Panc1 (cell line): ENCODE measurements at places on chromosomes 6 and 20. TPM values are rescaled to one million over a fixed set of nuclear protein-coding genes. Genes with fewer than 3 reads are reported as not detected.

DNA sequence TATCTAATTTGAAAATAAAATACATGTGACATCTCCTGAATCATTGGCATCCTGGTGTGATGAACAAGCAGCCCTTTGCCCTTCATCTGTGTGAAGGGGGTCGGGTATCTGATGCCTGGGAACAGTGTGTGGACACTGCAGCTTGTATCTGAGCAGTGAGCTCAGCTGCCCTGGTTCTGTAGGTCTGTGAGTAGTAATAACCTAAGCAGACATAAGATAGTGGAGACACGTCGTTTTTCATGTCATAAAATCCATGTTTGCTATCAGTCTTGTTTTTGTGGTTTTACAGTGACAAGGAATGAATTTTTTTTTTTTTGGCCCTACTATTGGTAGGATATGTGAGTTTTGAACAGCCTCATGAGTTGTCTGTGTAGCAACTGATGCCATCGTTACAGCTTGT lies 133.0 kb downstream of the JARID2 start:
- H3K4me3 ChIP-seq: no peak overlapping the region
- no peaks in the 10 kb centered on the region for H3K4me1 ChIP-seq
- H3K27me3 ChIP-seq: no peaks in the 10 kb centered on the region
- no peak for DNase-seq
- no peak overlapping the region for H3K27ac ChIP-seq

DNA sequence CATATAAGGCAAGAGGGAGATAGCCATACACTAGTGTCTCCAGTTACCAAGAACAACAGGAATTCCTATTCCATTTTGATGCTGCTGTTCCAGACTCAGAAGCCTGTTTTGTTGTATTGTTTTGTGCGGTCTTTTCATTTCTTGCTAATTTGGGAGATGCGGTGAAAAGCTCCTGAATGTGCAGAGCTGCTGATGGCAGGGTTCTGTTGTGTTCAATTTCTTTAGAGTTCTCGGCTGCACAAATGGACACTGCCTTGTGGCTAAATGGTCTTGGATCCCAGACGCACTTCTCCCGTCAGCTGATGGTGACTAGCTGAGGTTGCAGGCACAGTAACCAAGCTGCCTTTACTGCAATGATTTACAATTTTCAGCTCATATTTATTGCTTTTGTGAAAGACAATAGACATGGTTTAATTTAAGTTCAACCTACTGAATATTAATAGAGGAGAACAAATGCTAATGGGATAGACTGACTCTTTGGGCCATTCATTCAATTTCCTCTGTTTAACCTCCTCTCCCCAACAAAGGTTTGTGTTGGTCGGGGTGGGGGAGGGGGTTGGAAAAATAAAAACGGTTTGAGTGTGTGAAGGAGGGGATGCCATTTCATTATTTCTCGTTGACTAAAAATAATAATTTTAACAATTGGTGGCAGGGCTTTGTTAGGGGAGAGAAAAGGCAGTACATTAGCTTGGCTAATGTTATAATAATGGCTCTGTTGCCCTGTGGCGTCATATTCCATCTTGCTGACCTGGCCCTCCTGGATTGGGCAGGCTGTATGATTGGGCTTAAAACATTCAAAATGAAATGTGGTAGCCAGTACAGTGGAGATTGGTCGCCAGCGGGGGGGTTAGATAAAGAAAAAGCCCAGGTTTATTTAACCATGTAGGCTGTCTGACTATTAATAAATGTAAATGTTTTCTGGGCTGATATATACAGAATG lies 159.5 kb downstream of the JARID2 start:
- H3K4me3 ChIP-seq: no peak overlapping the region
- no peaks in the 10 kb centered on the region for H3K27me3 ChIP-seq
- H3K36me3 ChIP-seq: no peaks in the 10 kb centered on the region

The TFAP2B gene
- total RNA-seq: not detected

The FILIP1 gene
- total RNA-seq: 0.26 TPM

- no peaks in the 10 kb centered on the region for H3K36me3 ChIP-seq
- DNase-seq: no peak
- no peak overlapping the region for H3K27ac ChIP-seq
- no peaks in the 10 kb centered on the region for H3K4me1 ChIP-seq
Observed at GRCh38 chr6:81759782-81760181, 7.3 kb upstream of the TENT5A start.

The NKX2-4 gene
- total RNA-seq: not detected

The FRK gene
- 2.5 TPM for total RNA-seq

The FAM229B gene
- total RNA-seq: 12.0 TPM

DNA sequence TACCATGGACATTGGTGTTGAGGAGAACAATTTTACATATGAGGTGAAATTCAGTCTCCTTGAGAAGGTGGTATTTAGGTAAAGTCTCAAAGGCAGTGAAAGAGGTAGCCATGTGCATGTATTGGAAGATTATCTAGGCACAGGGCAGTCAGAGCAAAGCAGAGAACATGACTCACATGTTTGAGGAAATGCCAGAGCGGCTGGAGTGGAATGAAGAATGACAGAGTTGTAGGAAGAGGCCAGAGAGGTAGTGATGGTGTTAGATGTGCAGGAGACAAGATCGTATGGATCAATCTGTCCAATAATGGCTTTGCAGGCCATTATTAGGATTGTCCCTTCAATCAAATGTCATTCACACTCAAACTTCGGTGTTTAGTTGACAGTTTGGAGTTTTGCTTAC lies 449.4 kb upstream of the PTCHD4 start:
- no peaks in the 10 kb centered on the region for H3K4me1 ChIP-seq
- H3K4me3 ChIP-seq: no peak overlapping the region
- DNase-seq: no peak
- no peak overlapping the region for H3K27ac ChIP-seq
- no peaks in the 10 kb centered on the region for H3K27me3 ChIP-seq

- no peak overlapping the region for H3K4me3 ChIP-seq
- H3K36me3 ChIP-seq: no peaks in the 10 kb centered on the region
- no peaks in the 10 kb centered on the region for H3K4me1 ChIP-seq
- H3K27ac ChIP-seq: no peak overlapping the region
Observed at GRCh38 chr6:52643158-52643557, 27.8 kb upstream of the TMEM14A start.

The SNAP91 gene
- 0.95 TPM for total RNA-seq

The GSTA1 gene
- total RNA-seq: 0.28 TPM

DNA sequence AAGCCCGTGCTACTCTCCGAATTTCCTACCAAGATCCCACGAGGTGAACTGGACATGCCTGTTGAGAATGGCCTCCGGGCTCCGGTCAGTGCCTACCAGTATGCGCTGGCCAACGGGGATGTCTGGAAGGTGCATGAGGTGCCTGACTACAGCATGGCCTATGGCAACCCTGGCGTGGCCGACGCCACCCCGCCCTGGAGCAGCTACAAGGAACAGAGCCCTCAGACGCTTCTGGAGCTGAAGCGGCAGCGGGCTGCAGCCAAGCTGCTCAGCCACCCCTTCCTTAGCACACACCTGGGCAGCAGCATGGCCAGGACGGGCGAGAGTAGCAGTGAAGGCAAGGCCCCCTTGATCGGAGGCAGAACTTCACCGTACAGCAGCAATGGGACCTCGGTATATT lies 8.0 kb upstream of the FAM83D start:
- no peak overlapping the region for H3K27ac ChIP-seq
- no peak overlapping the region for H3K4me3 ChIP-seq
- H3K27me3 ChIP-seq: 0 out of 2 replicates have a peak, but pooled peaks cover 2% of the 10 kb centered on the region
- no peak for DNase-seq
- H3K36me3 ChIP-seq: no peaks in the 10 kb centered on the region
